ENCODE measurements at places on chromosomes 16 and 17.

GRCh38 chr16:3147046-3147756, 12.4 kb downstream of the ZNF213 start:
- H3K27me3 ChIP-seq, result peaks cover 5% of the 10 kb centered on the region
- H3K4me1 ChIP-seq, result peaks cover 19% of the 10 kb centered on the region
- peaks cover 4% of the 10 kb centered on the region for H3K36me3 ChIP-seq
- H3K27ac ChIP-seq, result no peak overlapping the region
- DNase-seq, result no peak
- H3K4me3 ChIP-seq, result no peak overlapping the region

DNA sequence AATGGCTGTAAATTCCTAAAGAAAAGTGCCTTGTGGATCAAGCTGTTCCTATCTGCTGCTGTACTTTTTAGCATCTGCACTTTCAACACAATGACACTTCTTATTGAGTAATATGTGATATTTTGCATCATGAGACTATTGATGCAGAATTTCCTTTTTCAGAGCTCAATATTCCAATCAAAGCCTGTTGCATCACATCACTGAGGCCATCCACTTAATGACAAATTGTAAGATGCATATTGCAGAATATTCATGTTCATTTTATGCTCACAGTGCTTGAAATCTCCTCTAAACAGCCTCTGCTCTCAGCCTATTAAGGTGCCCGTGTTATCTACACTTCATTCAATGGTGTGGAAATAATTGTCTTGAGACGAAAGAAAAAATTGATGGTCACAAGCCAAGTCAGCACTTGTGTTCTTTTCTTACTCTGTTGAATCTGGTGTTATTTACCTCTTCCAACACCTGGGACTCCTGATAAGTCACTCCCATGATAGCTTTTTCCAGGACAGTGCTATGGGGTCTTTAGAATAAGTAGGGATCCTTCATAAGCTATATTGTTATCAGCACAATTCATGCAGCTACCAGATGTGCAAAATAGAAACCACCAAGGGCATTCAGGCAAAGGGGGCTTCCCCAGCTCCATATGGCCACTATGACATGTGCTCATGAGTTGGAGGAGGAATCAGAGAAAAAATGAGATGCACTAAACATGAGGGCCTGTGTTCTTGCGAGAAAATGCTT, 9.3 kb upstream of the SKAP1 start:
- H3K27ac ChIP-seq, result peak overlapping the region; percentile 88
- H3K27me3 ChIP-seq, result no peaks in the 10 kb centered on the region
- DNase-seq, result peak; percentile 64
- H3K36me3 ChIP-seq, result no peaks in the 10 kb centered on the region

- DNase-seq, result peak; percentile 48
- H3K4me1 ChIP-seq, result peaks cover 51% of the 10 kb centered on the region
- H3K27ac ChIP-seq, result no peak overlapping the region
- H3K27me3 ChIP-seq, result no peaks in the 10 kb centered on the region
Measured at GRCh38 chr16:88769617-88770460, 15.2 kb downstream of the PIEZO1 start.

GRCh38 chr16:30972872-30973271, 12.1 kb upstream of the HSD3B7 start:
- H3K4me1 ChIP-seq, result no peaks in the 10 kb centered on the region
- no peak for DNase-seq
- no peaks in the 10 kb centered on the region for H3K27me3 ChIP-seq

DNA sequence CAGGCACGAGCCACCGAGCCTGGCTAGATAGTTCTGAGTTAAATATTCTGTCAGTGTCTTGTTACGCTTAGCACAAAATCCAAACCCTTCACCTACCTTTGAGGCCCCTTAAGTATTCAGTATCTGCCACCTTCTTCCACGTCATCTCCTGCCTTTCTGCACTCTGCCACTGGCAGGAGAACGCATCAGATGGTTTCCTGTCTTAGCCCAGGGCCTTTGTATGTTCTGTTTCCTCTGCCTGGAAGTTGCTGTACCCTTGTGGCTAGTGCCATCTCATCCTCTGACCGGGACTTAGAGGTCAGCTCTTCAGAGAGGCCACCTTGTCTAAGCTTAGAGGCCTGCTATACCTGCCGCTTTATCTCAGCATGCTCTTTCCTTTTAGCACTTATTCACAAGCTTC, 67.5 kb upstream of the LGALS9 start:
- no peak overlapping the region for H3K4me3 ChIP-seq
- H3K4me1 ChIP-seq, result peaks cover 38% of the 10 kb centered on the region

Data from activated CD4-positive, alpha-beta memory T cell treated with anti-CD3 and anti-CD28 coated beads for 36 hours (primary cell).